ENCODE measurements at places on chromosomes 1 and 21.
A peak's percentile ranks its signal among the peaks of the same experiment; 100 is the strongest.

DNA sequence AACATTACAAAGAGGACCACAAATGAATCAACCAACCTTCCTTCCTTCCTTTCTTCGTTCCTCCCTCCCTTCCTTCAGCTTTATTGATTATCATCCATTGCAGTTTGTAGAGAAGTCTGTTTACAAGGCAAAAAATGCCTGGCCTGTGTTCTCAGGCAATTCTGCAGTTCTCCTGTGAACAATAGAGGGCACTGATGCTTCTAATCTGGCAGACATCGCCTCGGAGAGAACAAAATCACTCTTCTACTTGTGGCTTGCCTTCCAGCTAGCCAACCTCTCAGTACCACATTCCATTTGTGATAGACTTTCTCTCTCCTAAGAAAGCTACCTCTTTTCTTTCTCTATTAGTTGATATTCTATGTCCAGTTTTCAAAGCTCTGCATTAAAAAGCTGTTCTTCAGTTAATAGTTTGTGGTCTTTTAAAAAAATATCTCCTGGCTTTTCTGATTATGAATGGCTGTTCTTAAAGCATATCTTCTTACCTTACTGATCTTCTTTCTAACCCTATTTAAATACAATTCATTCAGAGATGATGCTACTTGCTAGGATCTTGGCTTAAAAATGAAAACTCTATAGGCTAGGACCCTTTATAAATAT, 26.9 kb upstream of the ESRRG start:
- peak; percentile 24 for DNase-seq

GRCh38 chr1:184507165-184507564, 120.3 kb downstream of the C1orf21 start:
- no peak for DNase-seq

GRCh38 chr1:227899141-227899819, 48.5 kb downstream of the WNT9A start:
- DNase-seq = no peak

- DNase-seq = peak; percentile 28
These were observed 96.0 kb upstream of the USP24 start for GRCh38 chr1:55311057-55311641.

DNA sequence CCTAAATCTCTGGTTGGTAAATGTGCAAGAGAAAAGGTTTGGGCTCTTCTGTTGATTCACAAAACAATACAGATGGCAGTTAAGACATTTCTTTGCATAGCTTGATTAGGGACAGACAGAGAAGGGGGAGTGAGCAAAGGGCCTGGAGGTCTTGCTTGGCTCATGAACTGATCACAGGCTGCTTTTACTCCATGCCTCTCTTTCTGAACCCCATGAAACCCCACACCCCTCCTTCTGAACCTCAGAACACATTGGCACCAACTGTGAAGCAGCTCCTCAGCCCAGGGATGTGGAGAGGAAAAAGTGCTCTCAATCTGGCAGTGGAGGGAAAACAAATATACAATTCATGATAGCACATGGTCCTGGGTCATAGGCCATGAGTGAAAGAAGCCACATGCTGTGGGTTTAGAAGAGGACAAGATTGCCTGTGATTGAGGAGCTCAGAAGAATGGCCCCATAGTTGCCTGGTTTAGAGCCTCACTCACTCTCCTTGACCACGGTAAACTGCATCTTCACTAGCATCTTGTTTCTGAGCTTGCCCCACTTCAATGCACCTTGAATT, 111.6 kb upstream of the GADD45A start:
- no peak for DNase-seq

DNA sequence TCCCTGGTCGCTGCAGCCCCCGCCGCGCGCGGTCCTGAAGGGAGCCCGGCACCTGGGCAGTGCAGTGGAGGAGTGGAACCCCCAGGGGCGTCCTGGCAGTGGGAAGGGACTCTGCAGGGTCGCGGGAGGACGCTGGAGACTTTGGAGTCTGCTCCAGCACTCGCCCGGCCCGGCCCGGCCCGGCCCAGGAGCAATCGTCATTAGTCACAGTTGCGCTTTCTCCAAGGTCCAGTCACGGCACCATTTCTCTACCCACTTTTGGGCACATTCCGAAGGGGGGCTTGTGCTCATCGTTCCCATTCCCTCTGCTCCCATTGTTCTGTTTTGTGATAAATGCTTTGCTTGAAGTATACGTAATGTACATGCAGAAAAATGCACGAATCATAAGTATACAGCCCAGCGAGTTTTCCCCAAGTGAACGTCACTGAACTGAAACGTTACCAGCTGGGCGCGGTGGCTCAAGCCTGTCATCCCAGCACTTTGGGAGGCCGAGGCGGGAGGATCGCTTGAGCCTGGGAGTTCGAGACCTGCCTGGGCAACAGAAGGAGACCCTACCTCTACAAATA, 999 bp downstream of the THAP3 start:
- no peak for DNase-seq

GRCh38 chr1:248841702-248842395, 3.8 kb downstream of the ZNF672 start:
- DNase-seq = no peak

DNA sequence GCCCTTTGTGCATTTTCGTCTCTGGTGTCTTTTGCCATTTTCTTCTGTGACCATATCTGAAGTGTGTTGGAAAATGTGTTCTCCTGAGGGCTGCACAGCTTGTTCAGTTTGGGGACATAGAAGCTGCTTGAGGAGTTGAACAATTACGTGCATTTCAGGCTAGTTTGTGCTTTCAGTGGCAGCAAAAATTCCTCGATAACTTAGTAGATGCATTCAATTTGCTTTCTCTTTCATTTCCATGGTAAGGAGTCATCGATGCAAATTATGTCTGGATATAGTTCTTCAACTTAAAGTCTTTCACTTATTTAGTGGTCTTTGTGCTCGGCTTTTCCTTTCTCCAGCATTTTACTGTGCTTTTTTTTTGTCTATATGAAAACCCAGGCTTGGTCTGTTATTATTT, 441.5 kb downstream of the PLA2G4A start:
- no peak for DNase-seq

- DNase-seq = no peak
These were observed 32.1 kb upstream of the CLIC4 start for GRCh38 chr1:24713176-24713575.

GRCh38 chr1:186849271-186849671, 20.5 kb downstream of the PLA2G4A start:
- DNase-seq = no peak

DNA sequence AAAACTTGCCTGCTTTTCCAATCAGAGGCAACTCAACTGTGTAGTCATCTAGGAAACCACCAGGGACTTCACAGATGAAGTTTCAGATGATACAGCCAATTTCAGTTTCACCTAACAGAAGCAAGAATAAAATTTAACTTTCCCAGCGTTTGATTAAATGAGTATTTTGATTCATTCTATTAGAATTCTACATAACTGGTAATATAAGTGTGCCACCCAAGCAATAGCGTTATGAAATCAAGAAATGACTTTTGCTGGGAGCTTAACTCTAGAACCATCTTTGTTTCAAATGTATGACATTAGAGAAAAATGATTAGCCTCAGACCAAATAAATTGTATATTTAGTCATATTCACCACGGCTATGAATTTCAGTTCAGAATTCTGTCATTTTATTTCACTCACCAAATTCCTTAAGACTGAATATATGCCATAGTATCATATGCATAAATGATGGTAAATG, 239.3 kb downstream of the NRIP1 start:
- DNase-seq = no peak

- DNase-seq = no peak
These were observed 23.7 kb upstream of the EPHA8 start for GRCh38 chr1:22539510-22540118.

- DNase-seq = no peak
These were observed 87.0 kb downstream of the ACBD6 start for GRCh38 chr1:180415236-180415848.

DNA sequence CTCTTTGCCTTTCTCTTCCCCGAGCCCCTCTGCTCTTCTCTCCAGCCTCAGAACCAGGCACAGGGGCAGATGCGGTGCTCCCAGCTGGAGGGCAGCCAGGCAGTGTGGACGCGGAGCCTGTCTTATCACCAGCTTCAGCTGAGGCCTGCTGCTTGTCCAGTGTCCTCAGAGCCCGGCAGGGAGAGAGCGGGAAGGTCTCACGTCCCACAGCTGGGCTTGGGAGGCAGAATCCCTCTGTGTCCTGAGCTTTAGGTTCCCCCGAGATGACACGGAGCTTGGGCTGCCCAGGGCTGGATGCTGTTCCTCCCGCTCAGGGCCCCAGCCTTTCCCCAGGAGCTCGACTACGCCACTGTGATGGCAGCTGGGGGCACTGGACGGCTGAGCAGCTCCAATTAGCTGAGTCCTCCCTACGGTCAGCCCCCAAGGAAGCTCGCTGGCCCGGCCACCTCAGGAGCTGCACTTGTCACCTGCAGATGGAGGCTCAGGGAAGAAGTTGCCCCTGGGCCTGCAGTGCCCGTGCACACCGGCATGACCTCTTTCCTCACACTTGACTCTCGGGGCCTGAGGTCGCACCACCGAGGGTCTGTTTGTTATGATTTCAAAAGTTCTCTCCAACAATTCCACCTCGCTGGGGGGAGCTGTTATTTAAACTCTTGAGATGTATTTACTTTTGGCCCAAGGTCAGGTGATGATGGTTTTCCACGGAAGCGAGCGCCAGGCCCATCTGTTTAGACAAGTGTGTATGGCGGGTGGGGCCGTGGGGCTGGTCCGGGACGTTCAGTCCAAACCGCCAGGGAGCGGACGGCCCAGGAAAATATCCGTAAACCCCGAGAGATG, 127.3 kb downstream of the SIK1 start:
- DNase-seq = no peak

Data from GM04504 (cell line).